Cerebellum (tissue), 4 donors: ENCODE measurements at places on chromosomes 12 and 14. TPM values are rescaled to one million over a fixed set of nuclear protein-coding genes. Genes with fewer than 3 reads are reported as not detected.

EML1 gene
- 26.8 TPM for total RNA-seq

ERBB3 gene
- total RNA-seq: 4.7 TPM

TGM1 gene
- 1.1 TPM for total RNA-seq

TMEM52B gene
- 0.27 TPM for total RNA-seq

SLC25A47 gene
- not detected for total RNA-seq

ZBTB42 gene
- 0.73 TPM for total RNA-seq
